Activated CD8-positive, alpha-beta T cell treated with anti-CD3 and anti-CD28 coated beads, Interleukin-2, amount 10 ng/mL, durations not matched to agents 7 days and 5 days (primary cell): ENCODE measurements at places on chromosomes 3 and 15.
A peak's percentile ranks its signal among the peaks of the same experiment; 100 is the strongest.

DNA sequence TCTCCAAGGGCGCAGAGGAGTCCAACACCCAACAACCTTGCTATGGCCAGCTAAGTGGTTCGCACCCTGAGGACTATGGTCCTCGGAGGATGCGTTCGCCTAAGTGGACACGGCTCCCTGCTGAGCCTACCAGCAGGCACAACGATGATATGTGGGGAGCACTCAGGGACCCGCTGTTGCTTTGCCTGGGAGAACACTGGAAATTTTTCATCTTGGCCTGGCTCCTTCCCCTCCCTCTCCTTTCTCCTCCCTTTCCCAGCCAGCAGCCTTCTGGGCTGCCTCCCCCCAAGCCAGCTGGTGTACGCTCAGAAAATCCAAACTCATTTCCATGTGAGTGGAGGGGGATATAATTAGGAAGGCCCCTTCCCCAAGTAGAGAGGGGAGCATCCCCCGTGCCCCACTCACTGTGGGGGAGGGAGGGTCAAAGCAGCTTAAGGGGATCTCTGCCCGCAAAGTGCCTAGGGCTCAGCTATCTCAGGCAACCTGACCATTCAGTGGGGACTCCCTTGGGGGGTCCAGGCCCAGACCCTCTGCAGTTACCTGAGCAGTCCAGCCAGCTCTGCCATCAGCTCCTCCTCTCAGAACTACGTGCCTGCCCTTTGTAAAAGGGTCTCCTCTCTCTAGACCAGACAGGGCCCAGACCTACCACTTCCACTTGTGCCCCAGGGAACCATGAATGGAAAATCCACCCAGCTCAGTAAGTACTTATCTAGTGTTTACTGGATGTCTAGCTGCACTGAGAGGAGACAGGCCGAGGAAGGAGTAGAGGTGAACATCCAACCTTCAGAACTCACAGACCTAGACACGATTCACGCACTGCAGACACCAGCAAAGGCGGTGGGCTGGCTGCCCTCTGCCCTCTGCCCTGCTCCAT is 742 bp upstream of the SEMA7A start:
- no peak for DNase-seq

DNA sequence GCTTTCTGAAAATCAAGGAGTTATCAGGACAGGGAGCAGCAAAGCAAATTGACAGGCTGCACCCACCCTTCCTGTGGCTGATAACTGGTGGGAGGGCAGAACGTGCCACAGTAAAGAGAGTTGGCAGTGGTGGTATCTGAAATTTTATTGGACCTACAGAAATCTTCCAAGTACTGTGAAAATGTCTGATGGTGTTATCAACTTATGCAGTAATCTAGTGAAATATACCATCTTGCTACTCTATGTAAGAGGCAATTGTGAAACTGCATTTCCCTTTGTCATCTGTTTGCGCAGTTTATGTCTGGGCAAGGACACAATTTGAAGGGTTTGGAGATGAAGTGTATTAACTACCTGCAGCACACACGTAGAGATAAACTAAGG is 1.5 kb downstream of the PLCL2 start:
- DNase-seq = no peak

- no peak for DNase-seq
These were observed 21.1 kb downstream of the CCDC32 start for GRCh38 chr15:40543631-40544294.

DNA sequence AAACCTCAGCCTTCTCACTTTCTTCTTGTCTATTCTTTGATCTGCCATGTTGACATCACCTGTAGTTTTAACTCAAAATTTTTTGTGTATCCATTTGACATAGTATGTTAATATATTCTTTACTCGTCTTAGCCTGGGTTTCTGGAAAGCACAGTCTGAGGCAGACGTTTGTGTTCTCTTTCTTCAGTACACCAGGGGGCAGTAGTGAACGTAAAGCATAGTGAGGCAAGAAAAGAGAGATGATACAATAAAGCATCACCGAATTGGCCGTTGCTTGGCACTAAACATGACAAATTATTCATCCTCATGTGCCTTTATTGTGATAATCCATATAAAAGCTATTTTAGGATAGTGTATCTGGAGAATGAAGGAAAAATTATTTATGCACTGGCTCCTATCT is 141.0 kb upstream of the MYRIP start:
- peak; percentile 21 for DNase-seq

DNA sequence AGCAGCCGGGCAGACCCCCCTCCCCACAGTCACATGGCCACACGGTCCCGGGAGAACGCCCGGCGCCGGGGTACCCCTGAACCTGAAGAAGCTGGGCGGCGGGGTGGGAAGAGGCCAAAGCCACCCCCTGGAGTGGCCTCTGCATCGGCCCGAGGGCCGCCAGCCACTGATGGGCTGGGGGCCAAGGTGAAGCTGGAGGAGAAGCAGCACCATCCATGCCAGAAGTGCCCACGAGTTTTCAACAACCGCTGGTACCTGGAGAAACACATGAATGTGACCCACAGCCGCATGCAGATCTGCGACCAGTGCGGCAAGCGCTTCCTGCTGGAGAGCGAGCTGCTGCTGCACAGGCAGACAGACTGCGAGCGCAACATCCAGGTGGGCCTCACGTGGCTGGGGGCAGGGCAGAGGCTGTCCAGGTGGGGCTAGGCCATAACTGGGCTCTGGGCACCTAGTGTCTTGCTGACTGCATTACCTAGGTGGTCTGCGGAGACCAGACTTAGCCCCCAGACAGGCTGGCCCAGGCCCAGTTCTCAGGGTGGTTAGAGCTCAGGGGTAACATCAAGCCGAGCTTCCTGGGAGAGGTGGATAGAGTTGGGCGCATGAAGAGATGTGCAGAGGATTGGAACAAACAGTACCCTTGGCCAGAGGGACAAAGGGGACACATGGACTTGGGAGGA is 6.1 kb downstream of the ZBTB47 start:
- no peak for DNase-seq

- DNase-seq = peak; percentile 73
These were observed 43.0 kb downstream of the ZBTB38 start for GRCh38 chr3:141411251-141411771.

DNA sequence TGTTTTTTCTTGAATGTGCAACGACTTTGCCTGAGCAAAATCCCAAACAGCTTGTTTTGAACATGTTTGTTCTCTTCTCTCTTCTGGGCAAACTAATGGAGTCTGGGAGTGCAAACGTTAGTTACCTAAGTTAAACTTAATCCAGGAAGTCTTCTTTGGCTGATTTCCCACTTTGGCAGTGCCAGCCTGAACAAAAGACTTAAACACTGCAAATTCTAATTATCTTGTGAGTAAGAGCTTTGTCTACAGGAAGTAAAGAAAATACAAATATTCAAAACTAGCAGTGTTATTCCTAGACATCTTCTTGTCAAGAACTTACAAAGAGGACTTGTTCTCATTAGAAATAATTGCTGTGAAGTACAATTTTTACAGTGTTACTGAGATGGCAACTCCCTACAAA is 16.7 kb upstream of the DENND6A start:
- DNase-seq = no peak

DNA sequence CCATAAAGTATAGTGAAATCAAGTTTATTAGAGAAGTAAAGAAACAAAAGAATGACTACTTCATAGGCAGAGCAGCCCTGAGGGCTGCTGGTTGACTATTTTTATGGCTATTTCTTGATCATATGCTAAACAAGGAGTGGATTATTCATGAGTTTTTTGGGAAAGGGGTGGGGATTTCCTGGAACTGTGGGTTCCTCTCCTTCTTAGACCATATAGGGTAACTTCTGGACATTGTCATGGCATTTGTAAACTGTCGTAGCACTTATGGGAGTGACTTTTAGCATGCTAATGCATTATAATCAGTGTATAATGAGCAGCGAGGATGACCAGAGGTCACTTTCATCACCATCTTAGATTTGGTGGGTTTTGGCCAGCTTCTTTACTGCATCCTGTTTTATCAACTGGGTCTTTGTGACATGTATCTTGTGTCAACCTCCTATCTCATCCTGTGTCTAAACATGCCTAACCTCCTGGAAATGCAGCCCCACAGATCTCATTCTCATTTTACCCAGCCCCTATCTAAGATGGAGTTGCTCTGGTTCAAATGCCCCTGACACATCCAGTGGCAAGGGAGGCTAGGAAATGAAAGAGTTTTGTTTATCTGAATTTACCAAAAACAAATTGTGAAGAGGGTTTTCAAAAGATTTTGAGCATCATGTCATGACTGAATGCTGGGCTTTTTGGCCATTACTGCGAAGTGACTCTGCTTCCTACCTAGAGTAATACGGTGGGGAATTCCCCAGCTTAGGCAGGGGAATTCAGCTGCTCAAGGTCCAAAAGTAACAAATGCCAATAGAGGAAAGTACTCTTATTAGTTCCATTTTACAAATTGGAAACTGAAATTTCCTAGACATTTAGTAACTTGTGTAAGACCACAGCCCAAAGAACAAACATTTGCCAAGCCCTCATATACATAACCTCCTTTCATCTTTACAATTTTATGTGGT is 6.2 kb upstream of the SPSB4 start:
- DNase-seq = no peak
